ENCODE measurements at places on chromosomes 12 and 14. TPM values are rescaled to one million over a fixed set of nuclear protein-coding genes. Genes with fewer than 3 reads are reported as not detected.

Gene CMA1
- total RNA-seq = not detected

Gene UNC79
- 0.19 TPM for total RNA-seq

Gene BDKRB2
- 0.29 TPM for total RNA-seq

Gene IRF2BPL
- 61.9 TPM for total RNA-seq

Gene LHX5
- not detected for total RNA-seq

DNA sequence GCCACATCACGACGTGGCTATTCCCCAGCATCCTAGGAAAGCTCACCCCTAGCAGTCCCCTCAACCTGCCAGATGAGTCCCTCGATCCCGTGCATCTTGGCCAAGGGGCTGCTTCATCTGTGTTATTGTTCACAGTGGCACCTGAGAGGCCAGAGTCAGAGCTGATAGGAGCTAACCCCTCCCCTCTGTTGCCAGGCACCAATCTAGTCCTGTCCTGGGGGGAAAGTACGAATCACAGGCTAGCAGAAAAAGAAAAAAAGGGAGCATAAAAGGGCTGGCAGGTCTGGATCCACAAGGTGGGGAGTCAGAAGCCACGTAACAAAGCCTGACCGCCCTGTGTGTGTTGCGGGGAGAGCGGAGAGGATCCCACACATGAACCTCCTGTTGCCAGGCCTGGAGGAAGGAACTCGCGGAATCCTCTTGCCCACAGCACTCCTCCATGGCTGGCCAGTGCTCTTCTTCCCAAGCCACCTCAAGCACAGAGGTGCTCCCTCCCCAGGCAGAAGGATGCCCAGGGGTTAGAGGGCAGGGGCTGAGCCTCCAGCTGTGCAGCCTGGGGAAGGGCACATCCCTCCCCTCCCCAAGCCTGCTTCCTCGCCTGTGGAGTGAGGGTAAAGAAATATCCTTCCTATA lies 91.8 kb downstream of the ITPK1 start:
- no peaks in the 10 kb centered on the region for H3K27me3 ChIP-seq
- peaks cover 3% of the 10 kb centered on the region for H3K36me3 ChIP-seq
- no peak overlapping the region for H3K27ac ChIP-seq
- DNase-seq = no peak
- no peak overlapping the region for H3K4me3 ChIP-seq
- no peaks in the 10 kb centered on the region for H3K4me1 ChIP-seq

DNA sequence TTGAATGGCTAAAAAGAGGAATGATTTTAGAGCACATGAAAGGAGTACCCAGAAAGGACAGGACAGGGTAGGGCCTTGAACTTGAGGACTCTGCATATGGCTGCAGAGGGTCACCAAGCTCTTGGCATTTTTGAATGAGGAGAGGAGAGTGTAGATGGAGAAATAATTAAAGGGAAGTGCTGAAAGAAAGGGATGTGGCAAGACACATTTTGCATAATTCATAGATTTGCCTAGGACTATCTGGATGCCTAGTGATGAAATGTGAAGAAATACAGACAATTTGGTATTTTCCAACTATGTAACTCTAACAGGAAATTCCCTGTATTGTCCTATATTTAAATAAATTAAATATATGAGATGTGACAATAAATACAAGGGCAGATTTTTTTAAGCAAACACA lies 27.5 kb upstream of the MDM1 start:
- H3K4me1 ChIP-seq = peaks cover 18% of the 10 kb centered on the region
- H3K36me3 ChIP-seq = no peaks in the 10 kb centered on the region
- no peaks in the 10 kb centered on the region for H3K27me3 ChIP-seq

DNA sequence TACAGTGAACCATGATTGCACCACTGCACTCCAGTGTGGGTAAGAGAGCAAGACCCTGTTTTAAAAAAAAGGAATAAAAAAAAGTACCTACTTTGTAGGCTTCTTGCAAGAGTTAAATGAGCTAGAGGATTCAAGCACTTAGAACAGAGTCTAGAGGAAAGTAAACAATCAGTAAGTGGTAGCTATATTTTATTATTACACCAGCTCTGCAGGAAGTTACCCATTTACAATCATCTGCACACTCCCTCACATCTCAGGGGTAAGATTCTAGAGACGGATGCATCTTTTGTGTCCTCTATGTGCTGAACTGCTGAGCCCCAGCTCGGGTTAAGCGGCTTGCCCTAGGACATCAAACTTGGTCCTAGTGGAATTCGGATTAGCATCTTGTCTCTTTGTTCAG lies 67.3 kb downstream of the KCNK10 start:
- H3K4me1 ChIP-seq = no peaks in the 10 kb centered on the region
- DNase-seq = no peak
- peaks cover 2% of the 10 kb centered on the region for H3K27me3 ChIP-seq
- H3K27ac ChIP-seq = no peak overlapping the region

Gene SYT10
- total RNA-seq = not detected

DNA sequence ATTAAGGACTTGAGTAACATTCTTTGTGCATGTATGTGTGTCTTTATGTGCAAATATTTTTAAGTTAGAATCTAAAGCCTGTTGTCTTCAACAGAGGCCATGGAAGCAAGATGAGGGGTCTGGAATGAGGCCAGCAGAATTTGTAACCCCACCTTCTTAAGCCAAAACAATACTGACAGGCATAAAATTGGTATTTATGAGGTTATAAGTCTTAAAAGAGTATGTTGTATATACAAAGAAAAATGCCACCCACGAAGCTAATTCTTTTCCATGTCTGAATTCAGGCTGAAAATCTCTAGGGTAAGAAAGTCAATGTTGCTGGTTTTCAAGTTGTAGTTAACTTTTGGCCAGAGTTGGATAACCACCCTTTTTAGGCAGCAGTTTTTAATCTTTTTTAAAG lies 86.2 kb upstream of the TMTC1 start:
- no peak overlapping the region for H3K4me3 ChIP-seq
- no peak for DNase-seq
- H3K4me1 ChIP-seq = peaks cover 14% of the 10 kb centered on the region
- peaks cover 2% of the 10 kb centered on the region for H3K27me3 ChIP-seq

DNA sequence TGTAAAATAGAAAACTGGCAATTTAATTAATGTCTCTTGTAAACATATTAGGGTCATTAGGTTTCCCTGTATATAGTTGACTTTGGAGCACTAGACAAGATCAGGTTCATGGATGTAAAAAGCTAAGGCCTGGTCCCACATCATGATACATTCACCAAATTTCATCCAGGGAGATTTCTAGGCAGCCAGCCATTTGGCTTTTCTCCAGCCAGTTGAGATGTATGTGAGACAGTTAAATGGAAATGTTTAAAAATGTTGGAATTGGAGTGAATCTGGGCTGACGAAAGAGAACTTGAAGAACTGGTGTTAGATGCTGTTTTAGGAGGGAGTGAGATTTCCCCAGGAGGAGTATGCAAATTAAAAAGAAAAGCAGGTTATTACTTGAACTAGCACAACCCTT lies 41.8 kb upstream of the CLEC14A start:
- no peaks in the 10 kb centered on the region for H3K4me1 ChIP-seq
- no peaks in the 10 kb centered on the region for H3K36me3 ChIP-seq
- H3K27me3 ChIP-seq = no peaks in the 10 kb centered on the region

- H3K36me3 ChIP-seq = no peaks in the 10 kb centered on the region
- peaks cover 35% of the 10 kb centered on the region for H3K4me1 ChIP-seq
These were observed 1973.0 kb upstream of the FLRT2 start for GRCh38 chr14:83556746-83557453.

Gene KCNA1
- 0.45 TPM for total RNA-seq

DNA sequence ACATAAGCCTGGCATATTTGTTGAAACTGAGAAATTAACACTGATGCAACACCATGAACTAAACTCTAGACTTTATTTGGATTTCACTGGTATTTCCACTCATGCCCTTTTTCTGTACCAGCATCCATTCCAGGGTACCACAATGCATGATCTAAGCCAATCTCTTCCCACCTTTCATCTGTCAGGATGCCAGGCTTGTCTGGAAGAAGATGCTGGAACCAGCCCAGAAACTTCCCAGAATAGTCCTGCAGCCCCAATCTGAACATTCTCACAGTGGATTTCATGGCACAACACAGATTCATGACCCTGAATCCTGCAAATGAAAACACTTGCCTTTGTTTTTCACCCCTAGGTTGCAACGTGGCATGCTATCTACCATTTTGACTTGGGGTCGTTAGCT lies 189.3 kb upstream of the LHX5 start:
- H3K36me3 ChIP-seq = peaks cover 1% of the 10 kb centered on the region
- H3K4me3 ChIP-seq = no peak overlapping the region
- no peak for DNase-seq
- H3K27ac ChIP-seq = no peak overlapping the region
- no peaks in the 10 kb centered on the region for H3K4me1 ChIP-seq
- peaks cover 16% of the 10 kb centered on the region for H3K27me3 ChIP-seq

- no peak within 1 kb of the TSS for H3K4me3 ChIP-seq
- peaks cover 15% of the 10 kb centered on the region for H3K4me1 ChIP-seq
- no peaks in the 10 kb centered on the region for H3K36me3 ChIP-seq
- H3K27me3 ChIP-seq = peaks cover 30% of the 10 kb centered on the region
- DNase-seq = no peak
These were observed at the start of gene KRT85 for GRCh38 chr12:52366738-52367485. Gene KRT85, minus strand, starts transcription at chr12:52367481. Its CDS starts 76 bp downstream, at chr12:52367405.

GRCh38 chr12:47095446-47096236 lies 15.9 kb upstream of the AMIGO2 start:
- H3K4me3 ChIP-seq = no peak overlapping the region
- DNase-seq = no peak
- peaks cover 66% of the 10 kb centered on the region for H3K4me1 ChIP-seq
- peak overlapping the region; percentile 89 for H3K27ac ChIP-seq

Measured in chondrocyte (in vitro differentiated cells).